ENCODE measurements at places on chromosomes 2 and 18.
A peak's percentile ranks its signal among the peaks of the same experiment; 100 is the strongest.

GRCh38 chr2:229137639-229138038, 133.4 kb downstream of the PID1 start:
- no peak for DNase-seq

- DNase-seq: peak; percentile 67
Measured at GRCh38 chr2:144516981-144517865, 2.7 kb downstream of the ZEB2 start.

DNA sequence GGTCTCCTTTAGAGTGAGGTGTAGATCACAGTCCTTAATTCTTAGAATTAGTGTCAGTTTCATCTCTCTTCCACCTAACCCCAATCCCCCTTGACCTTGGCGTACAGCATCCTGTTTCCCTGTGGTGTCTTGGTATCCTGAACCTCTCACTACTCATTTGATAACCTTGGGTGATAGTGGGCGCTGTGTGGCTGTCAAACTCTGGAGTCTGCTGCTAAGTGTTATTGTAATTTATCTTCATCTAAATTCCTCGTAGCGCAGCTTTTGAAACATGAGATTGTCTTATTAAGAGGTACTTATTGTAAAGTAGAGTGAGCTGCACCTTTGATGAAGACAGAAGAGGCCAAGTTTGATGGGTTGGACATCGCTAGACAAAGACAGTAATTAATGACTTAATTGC, 222.6 kb upstream of the SPRED2 start:
- no peak for DNase-seq

GRCh38 chr2:44543773-44544725, 182.3 kb downstream of the CAMKMT start:
- DNase-seq: no peak

GRCh38 chr2:108257757-108258331, 18.1 kb downstream of the SULT1C3 start:
- no peak for DNase-seq

- DNase-seq: no peak
Measured at GRCh38 chr18:23302851-23303527, 150.1 kb upstream of the RIOK3 start.

GRCh38 chr2:232486558-232487384, 863 bp downstream of the ECEL1 start:
- no peak for DNase-seq

DNA sequence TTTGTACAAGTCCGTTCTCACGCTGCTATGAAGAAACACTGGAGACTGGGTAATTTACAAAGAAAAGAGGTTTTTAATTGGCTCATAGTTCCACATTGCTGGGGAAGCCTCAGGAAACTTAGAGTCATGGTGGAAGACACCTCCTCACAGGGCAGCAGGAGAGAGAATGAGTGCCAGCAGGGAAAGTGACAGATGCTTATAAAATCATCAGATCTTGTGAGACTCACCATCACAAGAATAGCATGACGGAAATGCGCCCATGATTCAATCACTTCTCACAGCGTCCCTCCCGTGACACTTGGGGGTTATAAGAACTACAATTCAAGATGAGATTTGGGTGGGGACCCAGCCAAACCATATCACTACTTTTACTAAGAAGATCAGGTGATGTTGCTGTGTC, 285.8 kb downstream of the TMX3 start:
- DNase-seq: no peak

DNA sequence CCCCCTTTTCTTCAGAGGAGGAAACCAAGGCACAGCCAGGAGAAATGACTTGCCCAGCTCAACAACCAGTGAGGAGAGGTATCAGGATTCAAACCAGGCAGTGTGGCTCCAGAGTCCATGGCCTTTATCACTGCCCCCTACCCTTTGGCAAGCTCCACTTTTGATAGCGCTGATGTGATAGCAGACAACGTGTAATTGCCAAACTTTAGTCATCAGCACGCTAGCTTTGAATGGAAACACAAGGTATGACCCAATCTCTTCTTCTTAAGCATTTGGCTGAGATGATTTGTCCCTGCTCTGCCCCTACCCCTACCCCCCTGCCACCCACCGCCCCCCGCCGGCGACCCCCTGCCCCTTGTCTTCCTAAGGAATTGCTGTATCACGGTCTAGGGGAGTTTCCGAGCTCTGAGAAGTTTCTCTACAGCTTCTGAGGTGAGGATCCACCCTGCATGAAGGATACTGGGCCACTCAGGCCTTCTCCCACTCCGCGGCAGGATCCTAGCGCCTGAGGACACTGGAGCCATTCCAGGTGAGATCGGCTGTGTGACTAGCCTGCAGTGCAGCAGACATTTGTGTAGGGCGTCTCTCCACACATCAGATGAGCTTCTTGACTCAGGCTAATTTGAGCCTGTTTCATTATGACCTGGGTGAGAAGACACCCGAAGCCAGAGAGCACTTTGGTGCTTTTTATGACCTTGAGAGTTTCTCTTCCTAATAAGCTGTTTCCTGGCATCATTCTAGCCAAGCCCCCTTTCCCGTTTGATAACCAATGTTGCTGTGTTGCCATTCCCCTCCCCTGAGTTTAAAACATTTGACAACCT, 75.1 kb upstream of the MAP4K4 start:
- DNase-seq: no peak

GRCh38 chr2:7201851-7202250, 284.6 kb downstream of the RNF144A start:
- no peak for DNase-seq

GRCh38 chr18:35697869-35698268, 116.3 kb downstream of the GALNT1 start:
- DNase-seq: no peak

GRCh38 chr2:17821535-17822444, 5.5 kb downstream of the MSGN1 start:
- no peak for DNase-seq

- no peak for DNase-seq
Measured at GRCh38 chr18:4058179-4058578, 396.9 kb downstream of the DLGAP1 start.

GRCh38 chr2:100274076-100274475, 48.2 kb downstream of the LONRF2 start:
- no peak for DNase-seq

- DNase-seq: no peak
Measured at GRCh38 chr2:33246432-33246831, 230.0 kb upstream of the RASGRP3 start.

GRCh38 chr2:64417624-64418023, 36.3 kb upstream of the LGALSL start:
- DNase-seq: no peak

- no peak for DNase-seq
Measured at GRCh38 chr2:111176867-111177266, 56.2 kb downstream of the BCL2L11 start.

GRCh38 chr18:13246121-13246520, 27.6 kb downstream of the LDLRAD4 start:
- no peak for DNase-seq

GRCh38 chr2:10520926-10521325, 72.8 kb upstream of the ODC1 start:
- no peak for DNase-seq

Measured in CD4-positive, alpha-beta T cell treated with Interleukin-2 at 100 ng/mL for 4 hours (primary cell).